ENCODE measurements at places on chromosomes 4 and X. TPM values are rescaled to one million over a fixed set of nuclear protein-coding genes. Genes with fewer than 3 reads are reported as not detected.

RHOXF2B gene
- not detected for polyA plus RNA-seq

F8A2 gene
- not detected for polyA plus RNA-seq

ANK2 gene
- polyA plus RNA-seq = 8.7 TPM

PPP3CA gene
- 12.1 TPM for polyA plus RNA-seq

IL1RAPL1 gene
- polyA plus RNA-seq = not detected

FAT4 gene
- polyA plus RNA-seq = 0.88 TPM

DMD gene
- polyA plus RNA-seq = 47.8 TPM

PPBP gene
- not detected for polyA plus RNA-seq

Data from aorta (tissue), 5 donors.